ENCODE measurements at places on chromosomes 2 and 18. TPM values are rescaled to one million over a fixed set of nuclear protein-coding genes. Genes with fewer than 3 reads are reported as not detected.

- peak; percentile 32 for DNase-seq
These were observed 158.1 kb downstream of the DOCK10 start for GRCh38 chr2:224884188-224884587.

DNA sequence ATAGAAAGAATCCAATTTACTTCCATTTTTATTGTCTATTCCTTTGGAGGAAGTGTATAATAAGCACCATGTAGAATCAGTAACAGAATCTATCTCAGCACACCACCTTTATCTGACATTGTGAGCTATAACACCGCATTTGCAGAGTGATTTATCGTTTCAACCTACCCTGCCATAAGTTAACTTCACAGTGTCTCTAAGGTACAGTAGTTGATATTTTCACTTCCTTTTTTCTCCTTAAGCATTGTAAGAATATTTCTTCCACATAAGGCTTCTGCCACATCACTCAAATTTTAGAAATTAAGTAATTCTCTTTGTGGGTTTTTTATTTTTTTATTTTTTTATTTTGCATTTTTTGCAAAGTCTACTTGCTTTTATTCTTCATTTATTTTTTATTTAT lies 107.1 kb downstream of the TMX3 start:
- DNase-seq: no peak

GRCh38 chr18:30852980-30853379 lies 189.6 kb downstream of the DSC3 start:
- DNase-seq: no peak

GRCh38 chr2:8455236-8456150 lies 226.4 kb upstream of the ID2 start:
- no peak for DNase-seq

DNA sequence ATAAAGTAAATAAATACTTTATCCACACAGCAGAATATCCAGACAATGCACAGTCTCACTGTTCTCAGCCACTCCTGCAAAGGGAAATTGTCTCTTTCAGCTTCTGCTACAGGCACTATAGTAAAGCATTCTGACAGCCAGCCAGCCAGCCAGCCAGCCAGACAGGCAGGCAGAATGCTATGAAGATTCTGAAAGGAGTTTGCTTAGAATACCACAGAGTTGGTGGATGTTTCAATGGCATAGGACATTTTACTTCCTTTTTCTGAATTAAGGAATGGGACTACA lies 116.1 kb upstream of the CYP26B1 start:
- DNase-seq: no peak

DNA sequence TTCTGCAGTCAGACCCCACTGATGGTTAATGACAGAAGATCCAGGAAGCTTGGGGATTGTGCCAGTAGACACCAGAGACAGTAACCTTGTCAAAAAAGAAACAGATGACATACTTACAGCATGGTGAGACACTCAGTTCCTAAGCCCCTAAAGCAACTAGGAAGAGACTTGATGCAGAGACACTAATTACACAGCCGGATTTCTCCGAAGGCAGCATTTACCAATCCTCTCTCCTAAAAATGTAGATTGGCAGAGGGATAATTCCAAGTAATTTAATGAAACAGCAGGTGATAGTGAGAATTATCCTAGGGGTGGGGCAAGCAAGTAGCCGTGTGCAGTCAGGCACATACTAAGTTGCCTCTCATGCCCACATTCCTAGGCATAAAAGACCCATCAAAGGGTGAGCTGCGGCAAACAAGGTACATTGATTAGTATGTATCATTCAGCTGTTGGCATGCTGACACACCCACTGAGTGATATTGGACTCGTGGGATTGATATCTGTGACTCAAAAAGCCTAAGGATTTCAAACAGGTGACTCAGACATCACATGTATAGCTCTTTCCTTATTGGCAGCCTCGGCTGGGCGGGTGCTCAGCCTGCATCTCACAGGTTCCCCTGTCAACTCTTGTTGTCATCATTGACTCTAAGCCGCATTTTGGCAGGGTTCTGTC lies 296.7 kb upstream of the ATP5MC3 start:
- no peak for DNase-seq

EVX2 gene
- polyA plus RNA-seq: not detected

KIF5C gene
- polyA plus RNA-seq: 18.7 TPM

SMYD1 gene
- polyA plus RNA-seq: 0.06 TPM

DCDC2C gene
- polyA plus RNA-seq: 0.25 TPM

LAMA1 gene
- polyA plus RNA-seq: 12.0 TPM

All from right lung (tissue), 10 donors.